ENCODE measurements at places on chromosomes 11 and 22. TPM values are rescaled to one million over a fixed set of nuclear protein-coding genes. Genes with fewer than 3 reads are reported as not detected.

- no peak for DNase-seq
Measured at GRCh38 chr22:24822471-24822870, 16.5 kb downstream of the SGSM1 start.

GRCh38 chr11:2129308-2129698, 9.9 kb downstream of the IGF2 start:
- DNase-seq: no peak

- no peak for DNase-seq
Measured at GRCh38 chr11:86702220-86702983, 30.0 kb upstream of the ME3 start.

GRCh38 chr11:47325271-47326041, 27.0 kb downstream of the MYBPC3 start:
- no peak for DNase-seq

GRCh38 chr11:58395581-58395980, 11.1 kb downstream of the OR5B3 start:
- no peak for DNase-seq

- no peak for DNase-seq
Measured at GRCh38 chr11:134545521-134545920, 133.5 kb upstream of the B3GAT1 start.

DNA sequence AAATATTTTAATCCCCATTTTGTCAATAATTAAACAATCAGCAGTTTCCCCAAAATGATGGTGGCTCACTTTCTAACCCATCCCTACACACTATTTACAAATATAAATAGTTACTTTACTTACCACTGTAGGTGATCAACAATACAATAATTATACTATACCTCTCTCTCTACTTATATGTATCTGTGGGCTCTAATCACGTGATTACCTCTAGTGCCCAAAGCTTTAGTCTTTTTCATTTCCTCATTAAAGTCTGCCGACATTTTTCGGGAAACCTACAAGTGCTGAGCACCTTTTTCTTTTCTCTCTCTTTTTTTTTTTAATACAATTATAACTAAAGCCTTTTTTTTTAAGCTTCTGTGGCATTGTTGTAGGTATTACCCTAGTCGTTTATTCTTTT, 23.9 kb downstream of the DLG2 start:
- no peak for DNase-seq

GRCh38 chr11:1151366-1152315, 6.1 kb upstream of the MUC5AC start:
- DNase-seq: no peak

DNA sequence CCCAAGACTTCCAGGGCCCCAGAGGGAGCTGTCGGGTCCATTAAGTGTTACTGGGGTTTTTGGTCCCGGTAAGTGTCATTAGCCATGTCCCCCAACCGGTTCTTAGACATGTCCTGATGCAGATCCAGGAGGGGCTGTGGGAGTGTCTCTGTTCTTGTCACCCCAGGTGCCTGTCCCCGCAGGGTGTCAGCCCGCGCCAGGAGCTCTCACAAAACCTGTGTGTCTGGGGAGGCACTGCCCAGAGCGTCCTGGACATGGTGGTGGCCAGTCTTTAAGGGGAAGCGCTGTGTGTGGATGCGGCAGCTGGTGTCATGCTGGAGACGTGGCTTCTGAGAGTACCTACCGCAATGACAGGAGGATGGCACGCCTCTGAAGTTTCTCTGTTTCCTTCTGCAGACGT, 12.5 kb upstream of the PARVG start:
- DNase-seq: no peak

- no peak for DNase-seq
Measured at GRCh38 chr11:110891411-110891810, 179.2 kb upstream of the ARHGAP20 start.

DNA sequence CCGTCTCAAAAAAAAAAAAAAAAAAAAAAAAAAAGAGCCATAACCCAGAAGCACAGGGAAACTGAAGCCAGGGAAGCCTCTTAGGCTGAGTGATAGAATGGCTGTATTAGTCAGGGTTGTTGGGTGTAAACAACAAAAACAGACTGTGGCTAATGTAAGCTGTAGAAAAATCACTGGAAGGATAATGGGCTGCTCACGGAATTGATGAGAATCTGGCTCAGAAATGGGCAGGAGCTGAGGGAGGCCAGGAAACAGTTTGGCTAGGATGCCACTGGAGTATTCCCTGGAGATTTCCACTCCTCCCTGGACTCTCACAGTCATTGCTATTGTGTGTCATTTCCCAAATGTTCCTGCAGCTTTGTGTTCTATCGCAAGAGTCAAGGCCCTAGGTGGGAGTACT, 22.4 kb downstream of the SLC22A6 start:
- DNase-seq: no peak

- no peak for DNase-seq
Measured at GRCh38 chr22:49957826-49958365, 2.7 kb upstream of the PIM3 start.

- DNase-seq: no peak
Measured at GRCh38 chr11:65016705-65017104, 2.7 kb downstream of the ARL2 start.

DNA sequence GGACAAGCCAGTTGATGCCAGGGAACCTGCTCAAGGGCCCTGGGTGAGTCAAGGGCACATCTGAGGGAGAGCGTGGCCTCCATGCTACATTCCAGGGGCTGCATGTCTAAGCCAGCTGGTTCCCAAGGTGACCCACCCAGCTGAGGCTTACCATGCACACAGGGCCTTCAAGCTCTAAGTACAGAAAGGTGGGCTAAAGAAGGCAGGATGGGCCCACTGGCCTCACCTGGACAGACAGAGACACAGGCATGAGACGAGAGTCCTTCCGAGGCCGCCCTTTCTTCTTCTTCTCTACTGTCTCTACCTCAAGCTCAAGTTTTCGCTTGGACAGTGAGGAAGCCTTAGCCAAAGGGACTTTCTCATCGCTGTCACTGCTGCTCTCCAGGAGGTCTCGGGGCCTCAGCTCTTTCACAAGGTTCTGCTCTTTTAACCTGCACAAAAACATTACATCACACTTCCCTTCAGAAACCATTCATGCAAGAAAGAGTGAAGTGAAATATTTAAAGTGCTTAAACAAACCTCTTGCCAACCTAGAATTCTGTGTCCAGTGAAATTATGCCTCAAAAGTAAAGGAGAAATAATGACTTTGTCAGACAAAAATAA, 69.9 kb downstream of the HIRA start:
- DNase-seq: no peak

- no peak for DNase-seq
Measured at GRCh38 chr11:105588001-105588400, 21.9 kb upstream of the GRIA4 start.

DNA sequence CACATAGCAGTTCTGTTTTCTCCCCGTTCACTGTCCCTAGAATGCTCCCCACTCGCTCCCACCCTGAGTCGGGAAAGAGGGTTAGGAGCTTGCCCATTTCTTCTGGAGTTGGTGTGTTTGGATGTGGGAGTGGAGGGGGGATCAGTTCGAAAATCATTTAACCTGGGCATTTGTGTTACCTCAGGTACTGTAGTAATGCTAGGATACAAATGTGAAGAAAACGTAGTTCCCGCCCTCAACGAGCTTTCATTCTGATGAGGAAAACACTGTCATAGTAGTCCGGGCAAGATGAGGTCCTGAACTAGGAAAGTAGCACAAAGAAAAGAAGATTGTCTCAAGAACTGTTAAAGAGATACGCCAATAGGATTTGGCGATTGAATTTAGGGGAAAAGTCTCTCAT, 539 bp downstream of the SDHD start:
- no peak for DNase-seq

DNA sequence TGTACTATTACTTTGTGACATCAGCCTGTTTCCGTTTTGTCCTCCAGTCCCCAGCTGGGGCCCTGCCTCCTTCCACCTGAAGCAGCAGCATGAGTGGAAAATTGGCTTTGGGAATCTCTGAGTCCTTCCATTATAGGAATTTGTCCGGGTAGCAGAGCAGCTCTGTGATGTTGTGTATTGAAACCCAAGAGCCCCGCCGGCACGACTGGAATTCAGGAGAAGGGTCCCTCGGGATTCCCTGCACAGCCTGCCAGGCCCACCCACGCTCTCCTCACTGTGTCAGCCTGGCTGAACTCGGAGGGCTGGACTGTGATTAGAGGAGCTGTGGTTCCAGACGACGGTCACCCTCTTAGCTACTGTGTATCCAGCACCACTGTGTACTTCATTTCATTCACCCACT, 18.8 kb upstream of the TSPAN18 start:
- peak; percentile 73 for DNase-seq

- DNase-seq: peak; percentile 32
Measured at GRCh38 chr22:24554313-24555164, at the start of gene GUCD1. Gene GUCD1 (minus strand): TSS chr22:24555138. CDS start chr22:24554991, 147 bp downstream.

- no peak for DNase-seq
Measured at GRCh38 chr11:58745705-58746364, 14.1 kb upstream of the GLYAT start.

DNA sequence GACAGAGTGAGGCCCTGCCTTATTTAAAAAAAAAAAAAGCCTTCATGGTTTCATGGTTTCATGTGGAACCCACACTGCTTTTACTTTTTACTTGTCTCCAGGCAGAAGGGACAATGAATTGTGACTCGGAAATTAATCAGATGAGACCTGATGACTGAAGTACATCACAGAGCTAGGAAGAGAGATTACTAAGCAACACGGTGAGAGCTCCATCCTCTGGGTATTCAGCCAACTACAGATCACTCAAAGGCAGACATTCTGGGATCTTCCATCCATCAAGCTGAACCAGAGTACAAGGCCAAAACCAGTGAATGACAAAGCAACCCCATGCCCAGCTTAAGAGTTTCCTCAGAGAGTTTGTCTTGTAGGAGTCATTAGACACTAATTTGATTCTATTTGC, 433.2 kb downstream of the SOX6 start:
- no peak for DNase-seq

DNA sequence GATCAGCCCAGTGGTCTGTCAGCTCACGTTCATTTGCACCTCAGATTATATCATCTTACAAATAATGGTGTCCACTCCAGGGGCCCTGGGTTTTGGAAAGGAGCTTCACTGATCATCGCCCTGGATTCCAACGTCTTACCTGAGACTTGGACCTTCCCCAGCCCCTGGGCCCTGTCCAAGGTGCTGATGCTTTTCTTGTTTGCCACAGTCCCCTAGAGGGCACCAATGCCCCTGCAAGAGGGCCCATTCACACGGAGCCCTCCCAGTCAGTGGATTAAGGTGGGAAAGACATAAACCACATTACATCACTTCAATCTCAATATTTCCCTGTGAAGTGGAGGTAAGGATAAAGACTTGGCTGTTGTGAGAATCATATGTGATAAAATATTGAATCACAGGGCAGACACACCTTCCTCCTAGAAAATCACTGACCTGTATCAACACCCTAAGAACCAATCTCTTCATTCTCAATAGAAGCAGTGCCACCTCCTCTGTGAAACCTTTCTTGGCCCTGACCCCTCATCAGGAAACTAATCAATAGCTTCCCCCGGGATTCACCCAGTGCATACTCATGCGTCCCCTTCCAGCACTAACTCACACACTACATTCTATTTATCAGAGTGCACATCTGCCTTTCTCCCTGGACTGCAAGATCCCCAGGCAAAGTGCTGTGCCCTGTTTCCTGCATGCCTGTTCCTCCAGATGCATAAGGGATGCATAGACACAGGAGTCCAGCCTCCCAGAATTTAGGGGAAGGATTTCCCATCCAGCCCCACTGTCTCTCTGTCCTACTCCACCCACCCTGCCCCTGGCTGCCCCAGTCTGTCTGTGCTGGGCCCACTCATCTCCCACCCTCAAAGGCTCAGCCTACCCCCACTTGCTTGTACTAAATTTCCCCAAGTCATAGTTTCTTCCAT, 167.0 kb downstream of the BUD13 start:
- no peak for DNase-seq

Gene POU2AF2
- polyA plus RNA-seq: not detected

Gene IL17REL
- polyA plus RNA-seq: not detected

Gene OR5T2
- not detected for polyA plus RNA-seq

Gene SLC22A6
- 0.11 TPM for polyA plus RNA-seq

Gene MMP12
- not detected for polyA plus RNA-seq

Gene SMIM35
- 0.11 TPM for polyA plus RNA-seq

Gene DDTL
- polyA plus RNA-seq: 3.0 TPM

Gene APOA1
- 4.8 TPM for polyA plus RNA-seq

Gene TMPRSS13
- polyA plus RNA-seq: not detected

Gene OR8G1
- polyA plus RNA-seq: not detected

Gene F2
- polyA plus RNA-seq: 0.28 TPM

Gene JAML
- 3.0 TPM for polyA plus RNA-seq

Gene PAX6
- polyA plus RNA-seq: 1.5 TPM

Gene RFPL3
- not detected for polyA plus RNA-seq

All from muscle of arm (tissue), 14 donors.